Pancreas (tissue), 10 donors: ENCODE measurements at places on chromosomes 11 and 22. TPM values are rescaled to one million over a fixed set of nuclear protein-coding genes. Genes with fewer than 3 reads are reported as not detected.

CRYBB3 gene
- 1.6 TPM for polyA plus RNA-seq

MPPED2 gene
- 3.3 TPM for polyA plus RNA-seq

APOBEC3B gene
- 4.7 TPM for polyA plus RNA-seq

FXYD2 gene
- polyA plus RNA-seq, result 1,418 TPM

CCT8L2 gene
- not detected for polyA plus RNA-seq

WBP2NL gene
- polyA plus RNA-seq, result 1.9 TPM

MPEG1 gene
- polyA plus RNA-seq, result 0.92 TPM

OR5P2 gene
- not detected for polyA plus RNA-seq

APOA1 gene
- polyA plus RNA-seq, result 3.5 TPM

DNA sequence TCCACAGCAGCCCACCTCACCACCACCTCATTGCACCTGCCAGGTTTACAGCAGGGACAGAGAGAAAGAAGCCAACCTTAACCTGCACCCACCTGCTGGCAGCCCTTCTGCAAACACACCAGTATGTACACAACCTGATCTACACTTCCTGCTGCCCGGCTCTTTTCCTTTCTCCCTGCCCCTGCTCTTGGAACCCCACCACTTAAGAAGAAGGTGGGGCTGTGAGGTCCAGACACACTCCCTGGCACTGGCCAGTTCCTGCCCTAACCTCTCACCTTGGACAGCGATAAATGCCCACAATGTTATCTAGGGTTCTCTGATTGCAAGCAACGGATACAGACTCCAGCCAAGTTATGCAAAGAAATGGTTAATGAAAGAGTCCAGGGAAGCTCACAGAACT lies 10.8 kb upstream of the SLC35C1 start:
- H3K4me3 ChIP-seq, result no peak overlapping the region
- DNase-seq, result no peak
- no peaks in the 10 kb centered on the region for H3K4me1 ChIP-seq
- no peaks in the 10 kb centered on the region for H3K36me3 ChIP-seq
- no peaks in the 10 kb centered on the region for H3K27me3 ChIP-seq

GRCh38 chr11:1341928-1342524 lies 32.6 kb upstream of the TOLLIP start:
- H3K27me3 ChIP-seq, result no peaks in the 10 kb centered on the region
- H3K27ac ChIP-seq, result no peak overlapping the region
- no peak overlapping the region for H3K4me3 ChIP-seq
- no peaks in the 10 kb centered on the region for H3K4me1 ChIP-seq

- H3K4me3 ChIP-seq, result no peak overlapping the region
- H3K27me3 ChIP-seq, result no peaks in the 10 kb centered on the region
- no peaks in the 10 kb centered on the region for H3K36me3 ChIP-seq
Observed at GRCh38 chr22:33573479-33573878, 346.8 kb downstream of the LARGE1 start.

- no peaks in the 10 kb centered on the region for H3K36me3 ChIP-seq
- H3K4me1 ChIP-seq, result no peaks in the 10 kb centered on the region
- DNase-seq, result no peak
- H3K27me3 ChIP-seq, result no peaks in the 10 kb centered on the region
Observed at GRCh38 chr11:12399355-12399754, 22.0 kb downstream of the PARVA start.

DNA sequence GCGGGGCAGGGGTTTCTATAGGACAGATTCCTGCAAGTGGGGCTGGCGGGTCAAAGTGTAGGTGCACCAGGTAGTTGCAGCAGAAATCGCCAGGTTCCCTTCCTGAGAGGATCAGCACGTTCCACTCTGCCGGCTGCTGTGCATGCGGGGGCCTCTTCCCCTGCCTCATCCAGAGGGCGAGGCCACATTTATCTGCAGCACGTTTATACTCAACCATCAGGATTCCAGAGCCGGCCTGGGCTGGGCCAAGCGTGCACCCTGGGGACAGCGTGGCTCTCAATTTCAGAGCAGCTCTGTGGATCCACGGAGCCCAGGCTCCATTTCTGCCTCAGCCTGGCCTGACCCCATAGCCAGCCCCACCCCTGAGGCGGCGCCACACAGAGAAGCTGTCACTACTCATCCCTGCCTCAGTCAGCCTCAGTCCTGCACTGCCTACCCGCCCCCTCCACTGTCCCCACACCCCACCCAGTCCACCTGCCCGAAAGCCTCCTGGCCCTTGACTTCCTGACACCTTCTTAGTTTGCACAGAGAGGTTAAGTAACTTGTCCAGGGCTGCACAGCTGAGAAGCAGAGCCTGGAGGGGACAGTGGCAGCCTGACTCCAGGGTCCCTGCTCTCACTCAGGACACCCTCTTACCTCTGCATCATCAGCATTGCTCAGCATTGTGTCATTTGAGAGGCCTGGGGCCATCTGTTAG lies 45.9 kb upstream of the RTL6 start:
- no peak for DNase-seq
- H3K4me1 ChIP-seq, result no peaks in the 10 kb centered on the region
- H3K27ac ChIP-seq, result no peak overlapping the region
- no peak overlapping the region for H3K4me3 ChIP-seq

DNA sequence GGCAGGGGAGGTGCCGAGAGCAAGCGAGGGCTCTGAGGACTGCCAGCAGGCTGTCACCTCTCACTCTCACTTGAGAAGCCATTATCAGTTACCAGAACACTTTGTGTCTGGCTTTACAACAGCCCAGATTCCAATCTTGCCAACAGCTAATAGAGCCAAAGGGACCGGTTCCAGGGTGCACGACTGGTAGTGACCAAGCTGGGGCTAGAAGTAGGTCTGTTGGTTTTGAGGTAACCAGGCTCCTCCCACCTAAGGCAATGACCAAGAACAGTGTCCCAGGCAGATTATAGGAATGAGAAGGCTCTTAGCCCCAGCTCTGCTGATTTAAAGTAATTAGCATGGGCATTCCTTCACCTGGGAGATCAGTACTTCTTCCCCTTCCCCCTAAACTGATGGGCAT lies 7.2 kb upstream of the IL10RA start:
- no peaks in the 10 kb centered on the region for H3K4me1 ChIP-seq
- no peaks in the 10 kb centered on the region for H3K27me3 ChIP-seq
- no peak overlapping the region for H3K27ac ChIP-seq
- no peak for DNase-seq
- no peaks in the 10 kb centered on the region for H3K36me3 ChIP-seq

DNA sequence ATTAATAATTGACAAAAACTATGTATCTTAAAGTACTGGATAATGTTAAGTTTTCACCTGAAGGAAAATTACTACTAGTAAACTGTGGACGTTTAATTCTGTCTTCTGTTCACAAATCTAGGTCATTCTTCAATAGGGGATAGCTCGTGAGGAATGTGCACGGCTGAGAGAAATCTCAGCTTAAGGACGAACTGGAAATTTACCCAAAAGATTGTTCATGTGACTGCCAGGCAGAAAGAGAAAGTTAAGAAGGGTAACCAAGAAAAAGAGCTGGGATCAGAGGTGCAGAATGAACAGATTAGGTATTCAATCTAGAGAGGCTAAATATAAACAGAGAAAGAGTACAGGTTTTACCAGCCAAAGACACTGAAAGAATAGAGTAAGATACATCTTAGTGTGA lies 245.3 kb downstream of the CASP12 start:
- H3K4me1 ChIP-seq, result peaks cover 7% of the 10 kb centered on the region
- no peaks in the 10 kb centered on the region for H3K36me3 ChIP-seq
- no peak overlapping the region for H3K4me3 ChIP-seq
- no peak overlapping the region for H3K27ac ChIP-seq

- H3K27me3 ChIP-seq, result no peaks in the 10 kb centered on the region
- DNase-seq, result no peak
- H3K27ac ChIP-seq, result no peak overlapping the region
- no peaks in the 10 kb centered on the region for H3K4me1 ChIP-seq
- no peak overlapping the region for H3K4me3 ChIP-seq
Observed at GRCh38 chr11:96019810-96020747, 96.2 kb upstream of the MTMR2 start.

DNA sequence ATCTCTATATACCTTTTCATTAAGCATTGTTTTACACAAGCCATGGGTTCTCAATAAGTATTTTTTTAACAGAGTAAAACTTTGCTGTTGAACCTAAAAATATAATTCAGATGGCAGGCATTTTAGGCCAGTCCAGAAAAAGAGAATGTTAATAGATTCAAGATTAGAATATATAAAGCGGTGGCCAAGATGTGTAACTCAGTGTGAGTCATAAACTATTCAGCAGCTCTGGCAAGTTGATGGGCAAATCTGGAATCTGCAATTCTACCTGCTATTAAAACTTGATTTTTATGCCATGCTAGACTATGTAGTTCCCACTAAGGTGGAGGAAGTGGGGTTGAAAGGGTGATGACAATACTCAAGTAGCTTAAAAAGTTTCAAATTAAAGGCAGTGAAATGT lies 45.4 kb downstream of the CASP12 start:
- no peak for DNase-seq
- H3K27ac ChIP-seq, result no peak overlapping the region
- H3K36me3 ChIP-seq, result no peaks in the 10 kb centered on the region
- H3K4me1 ChIP-seq, result no peaks in the 10 kb centered on the region
- H3K27me3 ChIP-seq, result no peaks in the 10 kb centered on the region
- H3K4me3 ChIP-seq, result no peak overlapping the region

DNA sequence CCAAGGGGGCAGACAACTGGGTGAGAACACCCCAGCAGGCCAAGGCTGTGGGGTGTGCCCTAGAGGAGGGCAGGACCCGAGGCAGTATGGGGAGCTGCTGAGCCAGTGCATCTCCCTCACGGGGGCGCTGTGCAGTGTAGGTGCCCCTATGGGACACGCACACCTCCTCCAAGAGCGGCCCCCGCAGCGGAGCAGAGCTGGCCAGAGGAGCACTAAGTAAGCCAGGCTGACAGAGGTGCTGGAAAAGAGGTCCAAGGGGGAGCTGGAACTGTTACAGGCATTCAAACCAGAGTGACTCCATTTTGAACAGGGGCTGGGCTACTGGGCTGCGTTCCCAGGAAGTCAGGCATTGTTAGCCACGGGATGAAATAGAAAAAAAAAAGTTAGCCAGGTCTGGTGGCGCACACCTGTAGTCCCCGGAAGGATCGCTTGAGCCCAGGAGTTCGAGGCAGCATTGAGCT lies 41.8 kb downstream of the TST start:
- DNase-seq, result peak; percentile 59
- H3K27me3 ChIP-seq, result no peaks in the 10 kb centered on the region
- H3K4me3 ChIP-seq, result no peak overlapping the region
- no peaks in the 10 kb centered on the region for H3K4me1 ChIP-seq

DNA sequence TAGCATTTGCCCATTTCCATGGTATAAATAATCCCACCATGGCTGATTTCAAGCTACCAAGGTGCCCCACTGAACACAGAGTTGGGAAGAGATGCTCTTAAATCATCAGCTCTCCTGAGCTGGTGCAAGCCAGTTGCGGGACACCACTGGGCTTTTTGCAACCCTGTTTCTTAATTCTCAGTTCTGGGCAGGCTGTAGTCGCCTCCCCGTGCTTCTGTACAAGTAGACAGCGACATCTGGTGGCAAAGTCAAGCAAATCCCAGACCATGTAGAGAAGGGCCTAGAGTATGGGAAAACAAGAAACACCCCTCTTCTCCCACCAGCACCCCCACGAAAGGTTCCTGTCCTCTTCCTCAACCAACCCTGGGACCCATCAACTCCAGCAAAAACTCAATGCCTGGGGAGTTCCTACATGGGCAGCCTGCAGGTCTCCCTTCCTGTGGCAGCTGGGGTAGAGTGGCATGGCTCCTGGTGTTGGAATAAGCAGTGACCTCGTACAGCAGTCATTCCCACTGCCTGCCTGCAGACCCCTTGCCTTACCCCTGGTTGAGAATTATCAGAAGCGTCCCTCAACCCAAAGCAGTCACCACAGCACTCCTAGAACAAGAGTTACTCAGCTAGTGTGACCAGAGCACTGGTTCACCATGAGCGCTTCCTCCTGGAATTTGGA lies 68.4 kb downstream of the IGLL5 start:
- H3K36me3 ChIP-seq, result no peaks in the 10 kb centered on the region
- H3K27me3 ChIP-seq, result no peaks in the 10 kb centered on the region
- H3K27ac ChIP-seq, result no peak overlapping the region
- DNase-seq, result peak; percentile 66

- no peak overlapping the region for H3K4me3 ChIP-seq
- H3K4me1 ChIP-seq, result peaks cover 6% of the 10 kb centered on the region
- H3K36me3 ChIP-seq, result no peaks in the 10 kb centered on the region
- no peaks in the 10 kb centered on the region for H3K27me3 ChIP-seq
- DNase-seq, result no peak
Observed at GRCh38 chr11:76147106-76147740, 59.1 kb downstream of the WNT11 start.

GRCh38 chr11:1546077-1546535 lies 26.0 kb downstream of the DUSP8 start:
- H3K27me3 ChIP-seq, result no peaks in the 10 kb centered on the region
- no peak overlapping the region for H3K27ac ChIP-seq
- no peak for DNase-seq
- peaks cover 5% of the 10 kb centered on the region for H3K4me1 ChIP-seq
- H3K4me3 ChIP-seq, result peak overlapping the region; percentile 59

GRCh38 chr22:31022516-31022915 lies 53.5 kb downstream of the TUG1 start:
- H3K27ac ChIP-seq, result no peak overlapping the region
- no peak overlapping the region for H3K4me3 ChIP-seq
- H3K27me3 ChIP-seq, result no peaks in the 10 kb centered on the region
- no peaks in the 10 kb centered on the region for H3K4me1 ChIP-seq

- no peak overlapping the region for H3K27ac ChIP-seq
- no peaks in the 10 kb centered on the region for H3K4me1 ChIP-seq
- no peak overlapping the region for H3K4me3 ChIP-seq
- no peak for DNase-seq
- H3K36me3 ChIP-seq, result no peaks in the 10 kb centered on the region
- H3K27me3 ChIP-seq, result no peaks in the 10 kb centered on the region
Observed at GRCh38 chr11:10287766-10288715, 6.0 kb downstream of the SBF2 start.

DNA sequence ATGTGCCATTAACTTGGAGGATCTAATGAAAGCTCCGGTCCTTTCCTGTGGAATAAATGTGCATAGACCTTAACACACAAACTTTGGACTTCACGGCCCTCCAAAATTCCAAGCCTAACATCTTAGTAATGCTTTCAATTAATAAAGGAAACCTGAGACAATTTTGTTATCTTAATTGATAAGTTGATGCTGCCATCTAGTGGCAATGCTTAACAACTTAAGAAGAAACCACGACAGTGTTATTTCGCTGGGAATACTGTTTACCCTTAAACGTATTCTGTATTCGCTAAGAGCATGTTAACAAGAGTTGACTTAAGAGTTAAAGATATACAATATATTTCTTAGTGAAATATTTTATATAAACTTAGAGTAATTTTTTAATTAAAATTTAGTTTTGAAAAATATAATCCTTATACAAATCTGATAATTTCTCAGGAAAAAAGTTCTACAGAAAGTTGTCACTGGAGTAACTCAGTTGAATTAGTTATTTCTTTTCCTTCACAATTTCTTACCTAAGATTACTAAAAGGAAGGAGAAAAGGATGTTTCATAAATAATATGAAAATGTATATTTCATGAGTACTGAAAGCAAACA lies 35.0 kb upstream of the OR9G4 start:
- DNase-seq, result no peak
- H3K36me3 ChIP-seq, result no peaks in the 10 kb centered on the region
- H3K4me3 ChIP-seq, result no peak overlapping the region
- no peaks in the 10 kb centered on the region for H3K27me3 ChIP-seq

- no peaks in the 10 kb centered on the region for H3K4me1 ChIP-seq
- no peak for DNase-seq
- no peak overlapping the region for H3K27ac ChIP-seq
- no peak overlapping the region for H3K4me3 ChIP-seq
Observed at GRCh38 chr11:74909812-74910211, 39.1 kb downstream of the XRRA1 start.

- no peak for DNase-seq
- no peak overlapping the region for H3K27ac ChIP-seq
- H3K27me3 ChIP-seq, result no peaks in the 10 kb centered on the region
- no peak overlapping the region for H3K4me3 ChIP-seq
- peaks cover 5% of the 10 kb centered on the region for H3K4me1 ChIP-seq
- H3K36me3 ChIP-seq, result no peaks in the 10 kb centered on the region
Observed at GRCh38 chr22:40449676-40450035, 79.3 kb downstream of the SGSM3 start.
